ENCODE measurements at places on chromosomes 1 and 21.

- DNase-seq = no peak
Observed at GRCh38 chr1:31399976-31400375, 13.0 kb upstream of the SERINC2 start.

- DNase-seq = no peak
Observed at GRCh38 chr1:230977761-230978490, 735 bp downstream of the TTC13 start.

DNA sequence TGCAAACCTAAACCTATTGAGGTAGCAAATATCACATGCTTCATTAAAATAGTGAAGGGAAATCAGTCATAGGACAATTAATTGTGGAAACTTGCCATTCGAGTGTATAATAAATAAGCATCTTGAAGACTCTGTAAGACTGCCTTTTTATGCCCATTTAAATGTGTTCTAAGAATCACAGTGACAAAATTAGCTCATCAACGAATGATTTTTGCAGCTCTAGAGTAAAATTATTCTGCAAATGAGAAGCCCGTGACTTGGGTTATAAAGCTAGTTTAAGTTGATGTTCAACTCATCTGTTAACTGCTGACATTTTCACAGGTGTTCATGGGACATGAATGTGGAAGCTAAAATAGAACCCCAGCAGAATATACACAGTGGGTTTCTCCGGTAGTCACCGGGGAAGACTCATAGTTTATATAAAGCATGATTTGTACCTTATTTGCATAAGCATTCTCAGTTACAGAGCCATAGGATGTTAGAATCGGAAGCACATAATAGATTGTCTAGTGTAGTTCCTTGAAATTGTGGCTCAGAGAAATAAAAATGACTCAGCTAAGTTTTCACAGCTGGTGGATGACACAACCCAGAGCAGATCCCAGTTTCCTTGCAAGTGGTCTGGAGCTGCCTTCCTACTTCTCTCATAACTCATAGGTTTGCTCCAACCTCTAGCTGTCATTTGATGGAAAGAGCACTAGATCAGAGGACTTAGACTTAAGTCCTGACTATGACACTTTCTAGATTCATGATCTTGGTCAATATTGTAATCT, 107.3 kb downstream of the UCHL5 start:
- no peak for DNase-seq

- DNase-seq = no peak
Observed at GRCh38 chr1:110752941-110753725, 78.4 kb upstream of the KCNA3 start.

- DNase-seq = no peak
Observed at GRCh38 chr1:24752305-24752704, 7.1 kb downstream of the CLIC4 start.

DNA sequence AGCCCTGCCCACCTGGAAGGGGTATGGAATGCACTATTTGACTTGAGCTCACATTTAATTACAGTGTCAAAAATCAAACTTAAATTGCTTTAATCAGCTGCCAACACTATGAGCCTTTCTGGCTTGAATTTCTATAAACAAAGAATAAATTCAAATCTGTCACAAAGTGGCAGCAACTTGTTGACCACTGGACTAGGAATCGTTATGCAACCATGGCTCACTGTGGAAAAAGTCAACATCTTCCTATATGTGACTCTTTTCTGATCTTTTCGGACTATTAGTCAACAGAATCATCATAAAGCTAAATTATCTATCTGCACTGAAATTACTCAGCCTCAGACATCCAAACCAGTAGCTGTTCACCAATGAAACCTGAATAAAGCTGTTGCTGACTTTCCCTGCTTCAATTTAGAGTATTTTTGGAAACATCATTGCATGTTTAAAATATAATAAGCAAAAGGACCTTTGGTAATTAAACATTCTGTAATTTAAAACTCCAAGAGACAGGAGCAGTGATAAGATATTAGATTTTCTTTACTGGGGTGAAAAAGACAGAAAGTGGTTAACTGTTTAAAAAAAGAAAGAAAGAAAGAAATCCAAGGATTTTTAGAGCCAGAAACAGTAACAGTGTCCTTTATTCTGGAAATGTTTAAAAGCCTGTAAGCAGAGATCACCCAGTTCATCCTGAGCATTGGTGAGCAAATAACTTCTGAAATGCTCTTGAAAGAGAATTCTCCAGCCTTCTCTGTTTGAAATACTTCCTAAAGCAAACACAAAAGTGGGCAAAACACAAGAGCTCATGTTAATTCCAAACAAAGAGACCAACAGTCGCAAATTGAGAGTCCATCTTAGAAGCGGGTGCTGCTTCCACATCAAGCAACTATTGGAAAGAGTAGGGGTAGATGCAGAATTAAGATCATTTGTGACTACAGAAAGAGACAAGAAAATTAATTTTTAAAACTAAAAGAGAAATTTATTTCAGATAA, 26.2 kb upstream of the ERG start:
- no peak for DNase-seq

- no peak for DNase-seq
Observed at GRCh38 chr1:230849451-230850224, 18.7 kb downstream of the C1orf198 start.

GRCh38 chr1:112557385-112557784, 48.6 kb downstream of the WNT2B start:
- no peak for DNase-seq

- DNase-seq = no peak
Observed at GRCh38 chr1:158105352-158106095, 75.2 kb upstream of the CD1D start.

- no peak for DNase-seq
Observed at GRCh38 chr1:244044423-244044822, 6.7 kb upstream of the ZBTB18 start.

DNA sequence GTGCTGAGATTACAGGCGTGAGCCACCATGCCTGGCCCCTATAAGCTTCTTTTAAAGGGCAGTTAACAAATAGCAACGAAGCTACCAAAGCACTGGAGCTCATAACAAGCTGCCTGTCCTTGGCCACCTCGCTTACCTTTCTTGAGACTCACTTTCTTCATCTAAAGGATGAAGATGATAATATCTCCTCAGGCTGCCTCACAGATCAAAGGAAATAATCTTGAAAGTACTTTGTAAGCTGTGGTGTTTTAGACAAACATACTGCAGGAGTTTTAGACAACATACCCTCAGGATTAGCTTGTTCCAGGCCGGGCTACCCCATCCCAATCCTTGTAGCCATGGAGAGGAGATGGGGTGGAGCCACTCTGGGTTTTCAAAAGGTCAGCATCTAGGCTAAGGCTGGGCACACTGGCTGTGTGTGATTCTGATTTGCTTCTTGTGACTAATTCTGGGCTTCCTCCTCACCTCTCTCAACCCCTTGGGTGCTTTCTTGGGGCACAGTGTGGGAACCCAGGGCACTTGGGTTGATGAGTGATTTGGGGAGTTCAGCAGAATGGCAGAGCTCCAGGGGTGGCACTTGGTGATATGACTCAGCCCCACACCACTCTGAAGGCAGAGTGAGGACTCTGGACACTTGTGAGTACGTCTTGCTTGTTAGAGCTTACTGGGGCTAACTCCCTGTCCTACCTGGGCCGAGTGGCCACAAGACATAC, 5.2 kb downstream of the GPR25 start:
- no peak for DNase-seq

GRCh38 chr1:162281426-162281825, 95.2 kb downstream of the SPATA46 start:
- no peak for DNase-seq

DNA sequence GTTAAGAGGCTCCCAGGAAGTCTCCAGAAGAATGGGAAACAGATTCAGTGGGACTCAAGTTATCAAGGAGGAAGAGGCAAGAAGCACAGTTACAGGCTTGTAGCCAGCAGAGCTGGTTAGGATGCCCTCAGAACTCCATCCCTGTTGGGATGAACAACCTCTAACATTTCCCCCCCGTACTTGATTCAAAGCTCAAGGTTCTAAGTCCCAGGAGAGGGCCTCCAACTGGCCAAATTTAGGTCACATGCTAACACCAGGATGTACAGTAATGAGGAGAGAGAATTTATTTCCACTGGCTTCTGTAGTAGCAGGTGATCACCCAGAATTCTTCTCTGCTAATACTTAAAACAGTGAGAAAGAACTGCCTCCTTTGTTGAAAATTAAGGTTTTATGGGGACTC, 22.3 kb upstream of the HSPA13 start:
- DNase-seq = no peak

DNA sequence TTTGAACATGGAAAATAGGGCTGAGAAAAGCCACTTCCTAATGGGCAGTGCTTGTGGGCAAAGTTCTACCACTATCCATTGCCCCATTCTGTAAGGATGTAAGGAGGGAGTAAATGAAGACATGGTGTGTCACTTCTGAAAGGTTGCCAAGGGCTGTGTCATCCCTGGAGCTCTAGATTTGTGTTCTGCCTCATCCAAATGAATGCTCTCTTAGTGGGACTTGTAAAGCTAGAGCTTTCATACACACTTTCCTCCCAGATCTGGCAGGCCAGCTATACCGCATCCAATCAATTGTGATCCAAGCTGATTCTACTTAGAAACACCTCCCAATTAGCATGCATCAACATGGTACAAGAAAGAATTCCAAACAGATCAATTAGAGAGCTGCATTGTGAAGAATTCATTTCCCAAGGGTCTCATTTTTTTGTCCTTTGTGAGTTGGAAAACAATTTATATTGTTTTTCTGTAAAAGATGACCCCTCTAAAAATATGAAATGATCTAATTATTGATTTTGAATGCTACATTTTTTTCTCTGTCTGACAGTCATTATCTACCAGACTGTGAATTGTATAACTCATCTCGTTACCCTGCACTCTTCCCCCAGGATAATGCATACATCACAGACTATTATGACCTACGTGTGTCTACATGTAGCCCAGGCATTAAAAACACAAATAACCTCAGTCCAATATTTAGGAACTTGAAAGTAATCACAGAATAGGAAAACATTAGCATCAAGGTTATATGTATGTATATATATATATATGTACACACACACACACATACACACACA, 117.1 kb upstream of the DUSP10 start:
- DNase-seq = no peak

- DNase-seq = peak; percentile 2
Observed at GRCh38 chr1:86915737-86916235, 1.4 kb downstream of the HS2ST1 start.

- no peak for DNase-seq
Observed at GRCh38 chr1:56494306-56494705, 85.1 kb downstream of the PLPP3 start.

GRCh38 chr1:9900142-9901043, 9.7 kb downstream of the CTNNBIP1 start:
- no peak for DNase-seq

DNA sequence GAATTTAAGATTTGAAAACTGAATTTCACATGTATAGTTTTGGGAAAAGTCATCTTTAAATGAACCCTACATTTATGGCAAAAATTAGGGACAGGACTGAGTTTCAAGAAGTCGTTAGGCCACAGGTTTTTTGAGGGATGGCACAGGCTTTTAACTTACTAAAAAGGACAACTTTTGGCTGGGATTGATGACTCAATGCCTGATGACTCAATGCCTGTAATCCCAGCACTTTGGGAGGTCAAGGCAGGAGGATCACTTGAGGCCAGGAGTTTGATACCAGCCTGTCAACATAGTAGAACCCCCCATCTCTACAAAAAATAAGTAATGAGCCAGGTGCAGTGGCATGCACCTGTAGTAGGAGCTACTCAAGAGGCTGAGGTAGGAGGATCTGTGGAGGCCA, 15.9 kb downstream of the UCK2 start:
- no peak for DNase-seq

GRCh38 chr1:28503117-28503516, 2.7 kb upstream of the RCC1 start:
- no peak for DNase-seq

DNA sequence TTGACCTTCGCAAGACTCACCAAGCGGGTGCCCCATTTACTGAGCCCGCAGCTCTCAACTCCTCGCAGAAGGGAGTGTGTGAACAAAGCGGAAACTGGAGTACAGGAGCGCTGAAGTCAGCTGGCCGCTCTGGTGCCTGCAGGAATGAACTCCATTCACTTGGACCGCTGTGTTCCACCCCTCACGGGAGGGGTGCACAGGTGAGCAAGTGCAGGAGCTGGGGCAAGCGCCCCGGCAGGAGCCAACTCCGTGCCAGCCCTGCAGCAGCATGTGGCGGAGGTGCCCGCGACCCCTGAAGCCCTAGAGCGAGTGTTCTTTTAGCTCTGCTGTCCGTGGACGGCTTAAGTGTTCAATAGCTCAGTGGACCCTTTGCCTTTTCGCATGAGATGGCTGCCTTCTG, 471.6 kb upstream of the ADGRL4 start:
- DNase-seq = no peak

- DNase-seq = no peak
Observed at GRCh38 chr1:179876300-179876715, 1.3 kb downstream of the TOR1AIP2 start.

GRCh38 chr1:209866201-209866600, 38.4 kb downstream of the UTP25 start:
- no peak for DNase-seq

DNA sequence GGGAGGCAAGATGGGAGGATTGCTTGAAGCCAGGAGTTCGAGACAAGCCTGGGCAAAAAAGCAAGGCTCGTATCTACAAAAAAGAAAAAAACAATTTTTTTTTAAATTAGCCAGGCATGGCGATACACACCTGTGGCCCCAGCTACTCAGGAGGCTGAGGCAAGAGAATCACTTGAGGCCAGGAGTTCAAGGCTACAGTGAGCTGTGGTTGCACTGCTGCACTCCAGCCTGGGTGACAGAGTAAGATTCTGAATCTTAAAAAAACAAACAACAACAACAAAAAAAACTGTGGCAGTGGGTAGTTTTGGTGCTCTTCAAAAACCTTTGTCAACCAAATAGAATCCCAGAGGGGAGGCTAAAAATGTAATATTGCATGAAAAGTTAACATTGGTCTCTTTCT, 734 bp downstream of the PTPN22 start:
- no peak for DNase-seq

DNA sequence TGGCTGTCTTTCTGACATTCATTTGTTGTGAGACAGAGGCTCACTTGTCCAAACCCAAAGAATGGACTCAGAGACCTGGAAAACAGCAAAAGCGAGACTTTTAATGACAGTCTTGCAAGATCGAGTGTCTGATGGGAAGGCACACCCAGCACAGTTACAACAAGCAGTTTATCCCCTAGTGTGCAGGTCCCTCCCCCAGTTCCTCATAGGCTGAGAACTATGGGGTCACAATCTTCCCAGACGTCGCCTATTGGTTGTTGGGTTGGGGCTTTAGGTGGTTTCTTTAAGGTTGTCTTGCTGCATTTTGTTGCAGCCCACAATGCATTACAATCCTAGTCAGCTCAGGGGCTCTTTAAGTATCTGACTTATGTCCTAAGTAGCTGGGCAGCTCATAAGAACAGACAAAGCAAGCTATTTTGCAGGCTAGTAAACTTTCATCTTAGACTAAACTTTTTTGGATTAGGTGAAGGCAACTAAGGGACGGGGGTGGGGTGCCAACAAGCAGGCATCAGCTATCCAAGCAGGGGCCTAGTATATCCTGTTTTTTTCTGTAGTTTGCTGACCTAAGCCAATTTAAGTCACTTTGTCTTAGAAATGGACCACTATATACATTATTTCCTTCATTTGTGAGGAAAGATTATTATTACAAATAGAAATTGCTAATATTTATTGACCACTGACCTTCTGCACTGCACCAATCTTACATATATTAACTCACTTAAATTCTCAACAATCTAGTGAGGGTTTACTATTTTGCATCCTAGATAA, 151.8 kb downstream of the SETD4 start:
- DNase-seq = no peak

- no peak for DNase-seq
Observed at GRCh38 chr1:245693116-245693793, 538.5 kb downstream of the KIF26B start.

GRCh38 chr1:45411510-45411899, 71.3 kb upstream of the MUTYH start:
- DNase-seq = no peak

All from DMS 273 treated with DMSO at 0.1 percent for 48 hours (cell line).